NCI-H69 (cell line): ENCODE measurements at places on chromosomes 3 and 15.

DNA sequence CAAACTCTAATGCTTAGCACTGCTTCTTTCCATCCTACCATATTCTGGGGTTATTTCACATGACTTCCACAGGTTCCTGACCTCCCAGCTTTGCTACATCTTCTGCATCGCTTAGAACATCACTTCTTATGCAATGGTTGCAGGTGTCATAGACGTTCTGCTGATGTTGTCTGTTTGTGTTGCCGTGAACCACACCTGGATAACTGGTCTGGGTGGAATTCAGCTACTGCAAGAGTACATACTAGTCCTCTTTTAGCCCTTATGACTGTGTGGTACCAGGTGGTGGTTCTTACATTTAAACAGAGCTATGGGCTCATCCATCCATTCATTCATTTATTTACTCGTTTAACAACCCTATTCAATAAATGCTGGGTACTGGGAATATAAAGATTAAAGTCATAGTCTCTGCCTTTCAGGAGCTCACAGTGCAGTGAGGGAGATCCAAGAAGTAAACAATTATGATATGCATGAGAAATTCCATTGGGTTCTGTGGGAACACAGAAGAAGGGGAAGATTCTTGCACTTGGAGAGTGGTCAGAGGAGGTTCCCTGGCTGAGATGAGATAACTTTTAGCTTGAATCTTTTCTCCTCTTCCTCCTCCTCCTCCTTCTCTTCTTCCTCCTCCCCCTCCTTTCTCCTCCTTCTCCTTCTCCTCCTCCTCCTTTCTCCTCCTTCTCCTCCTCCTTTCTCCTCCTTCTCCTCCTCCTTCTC, 30.8 kb downstream of the TMEM45A start:
- DNase-seq: no peak

GRCh38 chr15:92877000-92877399, 23.1 kb upstream of the CHD2 start:
- DNase-seq: no peak

- DNase-seq: no peak
Observed at GRCh38 chr3:18119866-18120265, 305.3 kb downstream of the SATB1 start.

GRCh38 chr3:140994316-140994715, 52.7 kb downstream of the SLC25A36 start:
- no peak for DNase-seq

GRCh38 chr3:110767838-110768237, 303.8 kb upstream of the NECTIN3 start:
- DNase-seq: no peak
